Cardiac septum (tissue), 1 donor: ENCODE measurements at places on chromosomes 1 and 21. TPM values are rescaled to one million over a fixed set of nuclear protein-coding genes. Genes with fewer than 3 reads are reported as not detected.

Gene CYP4Z1
- total RNA-seq, result not detected

Gene MYOG
- total RNA-seq, result 0.16 TPM

GRCh38 chr1:228830185-228830953 is 95.1 kb downstream of the RHOU start:
- no peak for DNase-seq

DNA sequence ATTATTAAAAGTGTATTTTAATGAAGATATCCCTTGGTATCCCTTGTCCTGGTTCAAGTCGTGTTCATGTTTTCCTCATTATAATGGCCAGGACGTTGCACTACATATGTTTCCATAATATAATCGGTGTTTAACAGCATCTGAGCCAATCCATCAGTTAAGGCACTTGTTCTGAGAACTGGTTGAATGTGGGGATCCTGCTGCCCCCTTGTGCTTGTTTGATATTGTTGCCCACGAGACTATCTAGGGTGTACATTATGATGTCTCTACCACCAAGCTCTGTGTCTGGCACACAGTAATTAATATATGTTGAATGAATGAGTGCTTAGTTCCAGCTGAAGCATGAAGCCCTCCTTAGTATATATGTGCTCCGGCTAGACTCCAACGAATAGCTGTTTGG is 193.0 kb downstream of the CACNA1E start:
- no peak for DNase-seq

GRCh38 chr1:1264026-1264425 is 9.6 kb downstream of the UBE2J2 start:
- no peak for DNase-seq
